Occipital lobe (tissue), 3 donors: ENCODE measurements at places on chromosomes 11 and 22. TPM values are rescaled to one million over a fixed set of nuclear protein-coding genes. Genes with fewer than 3 reads are reported as not detected.

DNA sequence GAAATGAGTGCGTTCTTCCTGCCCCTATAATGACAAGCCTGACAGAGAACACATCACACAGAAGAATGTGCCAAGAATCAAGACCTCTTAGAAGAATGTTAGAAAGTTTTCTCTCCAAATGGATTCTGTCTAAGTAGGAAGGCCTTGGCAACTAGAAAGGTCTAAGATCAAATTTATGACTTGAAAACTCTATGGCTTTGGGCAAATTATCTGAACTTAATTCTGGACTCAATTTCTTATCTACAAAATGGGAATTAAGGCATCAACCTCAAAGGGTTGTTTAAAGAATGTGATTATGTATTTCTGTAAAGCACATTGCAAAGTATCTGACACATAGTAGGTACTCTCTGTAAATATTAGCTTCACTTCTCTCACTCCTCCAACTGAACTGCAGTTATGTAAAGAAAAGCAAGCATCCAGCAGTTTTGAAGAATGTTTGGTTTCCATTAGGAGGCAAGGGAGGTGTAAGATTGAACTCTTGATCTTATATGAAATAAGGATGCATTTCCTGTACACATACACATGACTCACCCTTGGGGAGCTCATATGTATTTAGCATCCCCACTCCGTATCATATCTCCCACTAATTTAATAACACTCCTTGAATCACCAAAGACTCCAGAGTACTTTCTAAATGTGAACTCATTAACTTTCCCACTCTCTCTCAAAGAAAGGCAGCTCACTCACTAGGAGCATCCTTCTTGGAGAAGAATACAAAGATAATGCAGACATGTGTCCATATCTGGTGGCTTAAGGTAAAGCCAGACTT lies 77.6 kb downstream of the ETS1 start:
- no peak for DNase-seq

The LIF gene
- total RNA-seq = not detected

GRCh38 chr11:36487619-36488018 lies 22.5 kb downstream of the TRAF6 start:
- no peak for DNase-seq

DNA sequence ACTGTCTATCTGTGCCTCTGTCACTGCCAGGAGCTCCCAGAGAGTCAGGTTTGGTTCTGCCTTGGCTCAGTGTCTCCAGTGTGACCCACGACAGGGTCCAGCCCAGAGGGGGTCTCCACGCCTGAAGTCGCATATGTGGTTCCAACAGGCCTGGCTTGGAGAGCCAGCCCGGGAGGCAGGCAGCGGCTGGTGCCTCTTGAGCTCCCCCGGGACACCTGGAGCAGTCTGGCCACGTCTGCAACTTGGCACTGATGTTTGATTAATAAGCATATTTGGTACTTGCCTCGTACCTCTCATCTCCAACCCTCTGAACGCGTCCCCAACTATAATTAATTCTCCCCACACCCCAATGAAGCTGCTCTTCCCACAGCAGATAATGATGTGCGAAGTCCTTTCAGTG lies 31.7 kb upstream of the SHISAL1 start:
- no peak for DNase-seq

- no peak for DNase-seq
Measured at GRCh38 chr11:17606233-17607082, 59.4 kb downstream of the OTOG start.

The C1QTNF4 gene
- 16.7 TPM for total RNA-seq

GRCh38 chr11:115916608-115917007 lies 412.4 kb upstream of the CADM1 start:
- no peak for DNase-seq

The UBQLN3 gene
- total RNA-seq = not detected

The HBD gene
- not detected for total RNA-seq

The RFPL2 gene
- 0.31 TPM for total RNA-seq

DNA sequence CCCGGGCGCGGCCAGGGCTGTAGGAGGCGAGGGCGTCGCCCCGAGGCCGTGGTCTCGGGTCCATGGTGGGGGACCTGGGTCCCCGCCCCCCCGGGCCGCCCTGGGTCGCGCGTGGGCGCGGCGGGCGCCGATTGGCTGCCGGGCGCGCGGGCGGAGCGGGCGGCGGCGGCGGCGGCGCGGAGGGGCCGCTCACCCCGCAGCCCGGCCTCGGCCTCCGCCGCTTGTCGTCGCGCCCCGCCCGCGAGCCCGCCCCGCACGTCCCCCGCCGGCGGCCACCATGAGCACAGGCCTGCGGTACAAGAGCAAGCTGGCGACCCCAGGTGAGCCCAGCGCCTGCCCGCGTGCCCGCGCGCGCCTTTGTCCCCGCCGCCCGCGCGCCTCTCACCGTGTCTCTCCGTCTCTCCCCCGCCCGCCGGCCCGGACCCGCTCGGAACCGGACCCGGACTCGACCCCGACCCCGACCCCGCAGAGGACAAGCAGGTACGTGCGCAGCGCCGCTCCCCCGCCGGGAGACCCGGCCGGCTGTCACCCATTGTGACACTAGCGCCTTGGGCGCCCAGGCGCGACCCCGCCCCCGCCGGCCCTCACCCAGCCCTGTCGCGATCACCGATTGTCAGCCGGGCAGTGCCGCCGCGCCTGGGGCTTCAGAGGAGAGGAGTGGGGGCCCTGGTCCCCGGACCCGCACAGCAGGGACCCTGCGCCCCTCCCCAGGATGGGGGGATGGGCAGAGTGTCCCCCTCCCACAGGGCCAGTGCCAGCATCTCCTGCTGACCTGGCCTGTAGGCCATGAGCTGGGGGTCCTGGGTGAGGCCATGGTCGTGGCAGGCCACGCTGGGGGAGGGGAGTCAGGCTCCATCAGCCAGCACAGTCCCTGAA lies at the start of gene SEPTIN5:
Gene SEPTIN5 (plus strand): TSS at position 192 of the 876 bp plus-strand sequence. CDS start 86 bp downstream, at position 278.
- DNase-seq = no peak

- DNase-seq = no peak
Measured at GRCh38 chr22:35116817-35117216, 50.9 kb downstream of the ISX start.

The PKDREJ gene
- total RNA-seq = under 0.01 TPM

- DNase-seq = no peak
Measured at GRCh38 chr11:120239713-120240640, at the start of gene POU2F3. POU2F3 (plus strand) TSS chr11:120240140; CDS start chr11:120240344, 204 bp downstream.

GRCh38 chr11:93132836-93133235 lies 65.0 kb downstream of the SLC36A4 start:
- DNase-seq = no peak

The CATSPERZ gene
- total RNA-seq = 1.7 TPM
